ENCODE measurements at places on chromosomes 2 and 18.

GRCh38 chr2:86229221-86229620 lies 30.0 kb downstream of the MRPL35 start:
- DNase-seq, result no peak

DNA sequence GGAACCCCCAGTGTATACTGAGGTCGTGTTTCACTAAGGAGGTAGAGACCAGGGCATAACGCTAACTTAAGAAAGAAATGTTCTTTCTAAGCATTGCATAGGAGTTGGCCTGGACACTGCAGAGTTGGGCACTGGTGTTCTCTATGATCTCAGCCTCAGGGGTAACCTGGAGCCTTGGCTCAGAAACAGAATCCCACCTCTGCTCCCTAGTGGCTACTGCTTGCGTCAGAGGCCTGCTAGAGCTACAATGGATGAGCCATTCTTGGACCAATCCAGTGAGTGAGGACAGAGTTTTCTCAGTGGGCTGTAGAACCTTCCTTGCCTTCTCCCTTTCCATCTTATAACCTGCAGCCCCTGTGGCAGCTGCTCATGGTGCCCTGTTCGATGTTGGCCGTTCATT lies 324.4 kb upstream of the CELF4 start:
- DNase-seq, result no peak

DNA sequence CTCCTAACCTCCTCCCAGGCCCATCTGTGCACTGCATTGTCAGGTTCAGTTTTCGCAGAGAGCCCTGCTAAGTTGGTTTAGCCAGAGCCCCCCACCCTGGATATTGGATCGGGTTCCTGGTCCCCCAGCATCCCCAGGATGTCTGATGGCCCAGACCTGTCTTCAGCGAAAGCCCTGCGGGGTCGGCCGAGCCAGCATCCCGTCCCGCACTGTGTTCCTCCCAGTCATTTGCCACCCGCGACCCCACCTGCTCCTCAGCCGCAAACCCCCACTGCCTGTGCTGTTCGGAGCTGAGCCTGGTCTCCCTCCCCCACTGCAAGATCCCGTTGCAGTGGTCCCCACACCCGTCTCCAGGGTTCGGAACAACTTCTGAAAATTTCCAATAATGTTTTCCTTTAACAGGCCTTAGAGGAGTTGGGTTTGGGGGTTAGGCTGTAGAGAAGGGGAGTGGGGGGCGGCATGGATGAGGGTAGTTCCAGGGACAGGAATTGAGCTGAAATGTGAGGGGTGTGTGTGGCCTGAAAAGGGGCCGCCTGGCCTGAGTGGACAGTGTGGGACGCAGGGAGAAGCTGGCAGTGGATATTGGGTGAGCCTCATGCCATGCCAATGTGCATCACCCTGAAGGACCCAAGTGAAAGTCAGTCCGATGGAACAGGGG lies 1.6 kb upstream of the COPS9 start:
- DNase-seq, result no peak

- DNase-seq, result no peak
Measured at GRCh38 chr2:240303896-240304745, 131.3 kb upstream of the GPC1 start.

DNA sequence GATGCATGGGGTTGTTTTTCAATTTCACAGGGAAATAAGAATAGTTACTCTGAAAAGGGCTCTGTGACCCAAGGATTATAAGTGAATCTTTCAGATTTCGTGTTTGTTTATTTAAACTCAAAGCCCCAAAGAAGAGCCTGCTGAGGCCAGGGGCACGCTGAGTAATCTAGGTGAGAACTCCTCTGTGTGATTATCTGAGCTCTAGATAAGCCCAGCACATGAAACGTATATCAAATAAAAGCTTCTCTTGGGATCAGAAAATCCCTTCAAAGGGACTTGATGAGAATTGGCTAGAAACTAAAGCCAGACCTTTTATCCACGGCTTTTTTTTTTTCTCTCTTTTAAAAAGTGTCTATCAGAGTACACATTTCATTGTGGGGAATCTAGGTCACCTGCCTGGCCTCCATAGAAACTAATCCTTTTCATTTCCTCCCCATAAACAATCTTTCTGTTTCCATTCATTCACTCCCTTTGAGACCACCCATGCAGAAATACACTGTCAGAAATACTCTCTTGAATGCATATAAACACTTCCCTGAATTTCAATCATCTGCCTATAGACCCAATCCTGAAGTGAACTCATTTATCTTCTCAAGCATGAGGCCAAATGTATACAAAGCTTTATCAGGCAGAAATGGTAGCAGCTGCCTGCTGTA lies 137.4 kb downstream of the RIT2 start:
- DNase-seq, result no peak

Data from NCI-H1694 treated with DMSO at 0.1 percent for 48 hours (cell line).